Activated CD4-positive, alpha-beta T cell treated with anti-CD3 and anti-CD28 coated beads, Interleukin-10, Interleukin-2, amounts not matched to agents 100 ng/mL and 50 ng/mL, durations not matched to agents 16 hours and 8 hours (primary cell): ENCODE measurements at places on chromosomes 3 and 15.

GRCh38 chr15:27796405-27797320 lies 302.5 kb downstream of the OCA2 start:
- no peak for DNase-seq

DNA sequence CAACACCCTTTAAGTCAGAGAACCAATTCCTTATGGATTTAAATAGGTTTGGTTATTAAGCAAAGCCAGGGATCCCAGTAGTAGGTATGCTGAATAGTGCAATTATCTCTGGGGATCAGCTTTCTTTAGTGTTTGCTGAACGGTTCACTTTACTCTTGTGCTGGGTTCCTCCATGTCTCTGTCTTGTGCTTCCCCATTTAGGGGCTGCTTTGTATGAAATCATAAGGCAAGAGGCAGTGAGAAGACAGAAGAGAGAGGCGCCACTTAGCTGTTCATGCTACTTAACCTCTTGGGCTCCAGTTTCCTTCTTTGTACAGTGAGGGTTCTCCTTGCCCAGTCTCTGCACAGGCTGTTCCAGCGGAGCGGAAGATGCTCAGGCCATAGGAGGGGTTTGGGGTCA lies 3.5 kb downstream of the ST6GAL1 start:
- no peak for DNase-seq

GRCh38 chr15:51126842-51127241 lies 32.1 kb upstream of the TNFAIP8L3 start:
- DNase-seq: peak; percentile 3

- DNase-seq: no peak
Observed at GRCh38 chr15:48604567-48604966, 40.9 kb downstream of the FBN1 start.

- peak; percentile 34 for DNase-seq
Observed at GRCh38 chr3:153026026-153026425, 136.0 kb upstream of the RAP2B start.

DNA sequence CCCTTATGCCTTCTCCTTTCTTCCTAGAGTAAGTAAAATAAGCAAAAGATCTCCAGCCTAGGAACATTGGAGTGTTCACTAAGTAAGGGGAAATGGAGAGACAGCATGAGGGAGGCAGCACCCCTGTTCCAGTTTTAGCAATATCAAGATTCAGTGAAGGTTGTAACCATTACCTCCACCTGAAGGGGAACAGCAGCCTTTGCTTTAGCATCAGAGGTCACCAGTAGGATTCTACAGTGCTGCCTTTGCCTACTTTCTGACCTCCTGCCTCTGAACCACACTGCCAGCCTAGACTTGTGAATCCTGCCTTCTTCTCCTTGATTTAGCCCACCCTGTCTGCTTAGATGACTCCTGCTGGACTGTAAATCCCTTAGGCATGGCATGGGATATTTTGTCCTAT lies 104.7 kb downstream of the GAP43 start:
- DNase-seq: no peak

DNA sequence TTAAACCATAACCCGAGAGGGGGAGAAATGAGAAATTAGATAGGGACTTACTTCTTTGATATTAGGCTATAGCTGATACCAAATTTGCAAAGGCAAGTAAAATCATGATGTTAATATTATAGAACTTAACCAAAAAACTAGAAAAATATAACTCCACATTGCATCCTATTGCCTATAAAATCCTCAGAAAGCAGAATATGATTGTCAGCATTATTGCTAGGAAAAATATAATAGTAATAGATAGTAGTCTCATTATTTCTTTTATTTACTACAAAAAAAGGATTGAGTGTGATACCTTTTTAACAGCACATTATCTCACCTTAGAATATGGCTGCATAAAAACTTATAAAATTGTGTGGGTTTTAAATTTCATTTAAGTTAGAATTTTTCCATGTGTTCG lies 206.5 kb upstream of the CDIN1 start:
- DNase-seq: no peak

GRCh38 chr15:65634356-65634755 lies 12.6 kb downstream of the SLC24A1 start:
- DNase-seq: no peak

DNA sequence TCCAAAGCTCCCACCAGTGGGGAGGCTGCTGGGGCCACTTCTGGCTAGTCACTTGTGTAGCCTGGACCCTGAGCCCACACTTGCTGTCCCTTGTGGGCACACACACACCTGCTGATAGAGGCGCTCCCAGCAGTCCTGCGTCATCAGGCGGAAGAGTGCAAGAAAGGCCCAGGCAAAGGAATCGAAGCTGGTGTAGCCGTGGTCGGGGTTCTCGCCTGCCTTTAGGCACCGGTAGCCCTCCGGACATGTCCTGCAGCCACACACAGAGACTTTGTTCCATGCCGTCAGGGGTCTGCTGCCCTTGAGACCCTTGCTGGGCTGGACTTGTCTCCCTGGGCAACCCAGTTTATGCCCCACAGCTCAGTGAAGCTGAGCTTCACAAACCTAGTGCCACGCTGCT lies 42.9 kb downstream of the SCN5A start:
- DNase-seq: no peak

DNA sequence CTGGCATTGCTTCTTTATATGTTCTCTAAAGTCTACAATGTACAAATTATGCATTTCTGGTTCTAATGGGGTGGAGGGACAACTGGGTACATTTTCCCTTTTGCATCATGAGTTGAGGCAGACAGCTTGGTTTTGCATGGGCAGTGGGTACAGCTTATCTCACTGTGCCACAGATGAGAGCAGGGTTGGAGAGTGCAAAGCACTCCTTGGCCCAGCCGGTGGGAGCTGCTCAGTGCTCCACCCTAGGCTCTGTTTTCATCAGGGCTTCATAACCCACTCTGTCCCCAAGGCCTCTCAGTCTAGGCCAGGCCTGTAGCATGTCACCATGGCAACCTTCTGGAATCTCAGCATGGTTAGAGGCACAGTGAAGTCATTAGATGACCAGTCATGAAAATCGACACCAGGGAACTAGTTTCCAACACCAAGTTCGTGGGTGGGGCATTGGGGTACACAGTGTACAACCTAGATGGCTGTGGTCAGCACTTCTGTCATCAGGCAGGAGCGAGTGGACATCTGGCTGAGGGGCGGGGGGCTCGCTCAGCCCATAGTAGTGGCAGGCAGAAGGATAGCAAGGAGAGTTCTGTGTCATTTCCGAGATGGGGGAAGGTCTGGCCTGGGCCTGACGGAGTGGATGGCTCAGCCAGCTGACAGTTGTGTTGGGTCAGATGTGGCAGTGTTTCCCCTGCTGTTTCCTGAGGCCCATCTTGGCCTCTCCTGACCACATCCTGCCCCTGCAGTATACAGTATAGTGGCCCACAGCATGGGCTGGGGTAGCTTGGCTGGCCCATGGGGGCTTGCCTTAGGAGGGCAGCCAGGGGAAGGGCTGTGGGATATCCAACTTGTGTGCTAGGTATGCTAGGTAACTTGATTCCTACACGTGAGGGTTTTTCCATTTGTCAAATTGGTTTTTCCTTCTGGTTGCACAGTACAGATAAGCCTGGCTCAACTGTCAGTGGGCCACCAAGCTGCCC lies 75.7 kb upstream of the PRR23C start:
- DNase-seq: no peak

GRCh38 chr15:75823860-75824613 lies 19.2 kb upstream of the UBE2Q2 start:
- DNase-seq: no peak

DNA sequence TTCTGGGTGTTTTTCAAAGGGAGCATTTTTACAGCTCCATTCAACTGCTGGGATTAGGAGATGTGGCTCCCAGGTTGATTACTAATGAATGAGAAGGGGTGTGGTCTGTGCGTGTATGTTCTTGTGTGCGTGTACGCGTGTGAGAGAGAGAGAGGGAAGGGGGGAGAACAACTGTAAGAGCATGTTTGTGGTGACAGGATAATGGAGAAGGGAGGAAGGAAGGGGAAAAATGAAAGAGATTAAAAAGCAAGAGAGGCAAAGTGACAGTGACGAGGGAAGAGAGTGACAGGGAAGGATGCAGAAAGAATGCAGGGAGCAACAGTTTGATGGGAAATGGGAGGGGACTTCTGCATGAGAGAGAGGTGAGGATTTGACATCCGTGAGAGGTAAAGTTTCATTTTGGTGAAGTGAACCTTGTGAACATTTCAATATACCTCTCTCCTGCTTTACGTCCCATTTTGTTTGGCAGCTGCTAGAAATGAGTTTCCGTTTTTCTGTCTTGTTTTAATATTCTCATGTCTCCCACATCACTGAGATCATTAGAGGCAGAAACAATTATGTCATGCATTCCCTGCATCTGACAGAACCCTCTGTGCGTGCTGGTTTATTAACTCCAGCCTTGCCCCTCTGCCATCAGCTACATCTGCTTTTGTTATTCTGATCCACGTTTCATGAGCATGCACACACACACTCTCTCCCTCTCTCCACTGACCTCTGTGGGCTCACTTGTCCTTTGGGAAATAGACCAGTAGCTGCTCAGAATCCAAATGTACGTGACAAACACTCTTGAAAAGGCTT lies 161.6 kb downstream of the GAP43 start:
- no peak for DNase-seq

DNA sequence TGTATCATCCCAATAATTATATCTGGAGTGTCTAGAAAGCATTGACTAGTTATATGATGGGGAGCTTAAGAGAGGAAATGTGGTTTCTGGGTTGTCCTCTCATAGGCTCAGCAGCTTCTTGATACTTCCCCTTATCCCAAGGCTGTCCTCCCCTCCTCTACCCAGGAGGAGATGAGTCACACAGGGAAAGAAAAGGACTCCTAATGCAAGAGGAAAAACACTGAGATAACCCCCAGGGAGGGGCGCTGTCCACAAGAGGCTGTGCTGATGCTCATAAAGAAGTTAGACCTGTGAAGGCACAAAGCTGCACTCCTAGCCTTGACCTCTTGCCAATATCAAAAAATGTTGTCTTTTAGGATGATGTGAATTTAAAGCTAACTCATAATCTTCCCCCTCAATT lies 28.8 kb upstream of the GYG1 start:
- no peak for DNase-seq

DNA sequence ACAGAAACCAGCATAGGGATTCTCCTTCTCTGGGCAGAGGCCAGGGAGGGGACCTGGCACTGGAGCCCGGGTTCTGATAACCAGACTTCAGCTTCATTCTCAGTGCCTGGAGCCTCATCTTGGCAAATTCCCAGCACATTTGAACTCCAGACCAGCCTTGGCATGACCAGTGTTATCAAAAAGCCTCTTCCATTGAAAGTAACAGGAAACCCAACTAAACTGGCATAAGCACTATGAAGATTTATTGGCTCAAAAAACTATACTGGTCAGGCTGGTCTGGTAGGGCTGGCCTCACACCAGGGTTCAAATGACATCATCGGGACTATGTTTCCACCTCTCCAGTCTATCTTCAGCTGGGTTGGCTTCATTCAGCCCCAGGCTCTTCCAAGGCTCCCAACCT lies 48.1 kb upstream of the THUMPD3 start:
- DNase-seq: no peak

DNA sequence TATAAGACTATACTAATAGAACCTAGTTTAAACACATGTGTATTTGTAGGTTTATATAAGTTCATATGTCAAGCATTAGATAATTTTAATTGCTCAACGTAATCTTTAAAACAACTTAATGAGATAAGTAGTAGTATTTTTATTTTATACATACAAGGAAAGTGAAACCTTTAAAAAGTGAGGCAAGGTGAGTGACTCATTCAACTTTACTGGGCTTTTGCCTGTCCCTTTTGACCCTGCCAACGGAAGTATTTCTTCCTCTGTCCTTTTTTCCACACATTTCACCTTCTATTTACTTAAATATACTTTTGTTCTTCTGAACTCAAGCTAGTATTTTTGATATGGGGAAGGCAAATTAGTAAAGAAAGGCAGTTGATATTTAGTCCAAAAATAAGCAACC lies 78.5 kb downstream of the KBTBD8 start:
- no peak for DNase-seq

DNA sequence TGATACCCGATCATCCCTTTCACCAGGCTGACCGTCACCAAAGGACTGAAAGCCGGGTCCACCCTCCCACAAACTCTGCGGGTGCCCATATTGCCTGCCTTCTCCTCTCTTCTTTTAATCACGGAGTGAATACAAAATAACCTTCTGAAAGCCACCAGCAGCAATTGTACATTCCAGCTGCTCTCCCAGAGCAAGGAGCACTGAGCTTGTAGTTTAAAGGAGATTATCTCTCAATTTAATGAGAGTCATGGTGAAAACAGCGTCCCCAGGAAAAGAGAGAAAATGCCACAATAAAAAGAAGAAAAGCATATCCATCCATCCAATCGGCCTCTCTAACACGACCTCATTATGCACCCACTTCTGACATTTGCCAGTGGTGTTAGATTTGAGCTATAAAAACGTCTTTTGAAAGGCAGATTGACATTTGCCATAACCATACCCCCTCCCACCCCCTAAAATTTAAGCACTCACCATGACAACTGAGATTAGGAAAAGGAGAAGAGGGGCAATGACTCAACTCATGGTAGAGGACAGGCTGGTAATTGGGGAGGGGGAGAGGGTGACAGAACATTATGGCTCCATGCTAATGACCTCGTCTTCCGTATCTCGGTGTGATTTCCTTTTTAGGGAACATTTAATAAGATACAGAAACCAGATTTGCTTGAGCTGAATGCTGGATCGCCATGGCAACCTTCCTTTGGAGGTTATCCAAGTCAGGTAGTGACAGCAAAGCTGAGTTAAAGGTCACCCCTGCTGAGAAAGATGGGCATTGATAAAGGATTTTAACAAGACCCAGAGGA lies 106.2 kb downstream of the ST8SIA2 start:
- DNase-seq: no peak

- no peak for DNase-seq
Observed at GRCh38 chr3:45553469-45553974, 41.0 kb upstream of the LIMD1 start.

DNA sequence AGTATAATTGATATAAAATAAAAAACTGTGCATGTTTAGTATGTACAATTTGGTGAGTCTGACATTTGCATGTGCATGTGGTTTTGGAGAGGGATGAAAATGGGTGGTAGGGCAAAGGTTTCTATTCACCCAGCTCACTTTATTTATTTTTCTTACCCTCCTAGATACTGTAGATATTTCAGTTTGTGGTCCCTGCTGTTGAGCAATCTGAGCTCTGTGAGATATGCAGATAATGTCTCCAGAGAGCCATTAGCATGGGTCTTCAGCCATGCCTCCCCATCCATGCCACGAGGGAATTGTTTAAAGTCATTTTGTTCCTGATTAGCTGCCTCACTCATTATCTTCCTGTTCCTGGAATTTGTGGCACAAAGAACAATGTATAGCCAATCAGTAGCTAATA lies 44.4 kb upstream of the B3GALNT1 start:
- no peak for DNase-seq

DNA sequence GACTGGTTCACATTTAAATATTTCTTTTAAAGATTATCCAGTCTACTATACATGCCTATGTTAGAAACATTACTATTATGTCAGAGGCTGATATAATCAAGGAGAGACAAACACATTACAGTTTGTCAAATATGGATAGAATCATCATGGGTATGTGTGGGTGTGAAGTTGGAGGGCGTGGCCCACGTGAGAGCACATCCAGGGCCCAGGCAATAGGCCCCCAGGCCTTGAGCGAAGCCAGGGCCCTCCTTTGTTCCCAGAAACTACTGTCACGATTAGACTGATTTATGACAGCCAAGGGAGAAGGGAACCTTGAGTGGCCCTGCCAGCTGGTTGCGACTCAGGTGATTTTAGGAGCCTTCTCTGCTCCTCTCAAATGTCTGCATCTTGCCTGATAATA lies 26.9 kb upstream of the LDHAL6B start:
- DNase-seq: no peak

GRCh38 chr15:41980654-41981323 lies 8.4 kb upstream of the EHD4 start:
- no peak for DNase-seq

- no peak for DNase-seq
Observed at GRCh38 chr3:54131026-54131605, 8.8 kb downstream of the CACNA2D3 start.
